ENCODE measurements at places on chromosomes 3 and 15.

GRCh38 chr3:111700054-111700453, 104.9 kb upstream of the ZBED2 start:
- DNase-seq: no peak

DNA sequence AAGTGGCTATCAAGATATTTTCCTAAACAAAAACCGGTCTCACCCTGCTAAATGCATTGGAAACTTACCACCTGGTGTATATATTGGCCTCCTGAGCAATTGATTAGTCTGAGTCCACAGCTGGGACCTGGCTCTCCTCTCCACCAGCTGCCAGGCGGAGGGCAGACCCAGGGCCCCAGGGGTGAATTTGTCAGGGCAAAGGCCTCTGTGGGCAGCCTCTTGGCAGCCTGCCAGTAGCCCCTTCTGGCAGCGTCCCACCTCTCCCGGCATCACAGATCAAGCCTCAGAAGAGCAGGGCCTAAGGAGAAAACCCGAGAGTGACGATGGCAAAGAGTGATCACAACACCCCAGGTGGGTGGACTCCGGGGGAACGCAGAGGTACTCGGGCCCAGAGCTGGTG, 43.0 kb upstream of the IDH2 start:
- DNase-seq: no peak

DNA sequence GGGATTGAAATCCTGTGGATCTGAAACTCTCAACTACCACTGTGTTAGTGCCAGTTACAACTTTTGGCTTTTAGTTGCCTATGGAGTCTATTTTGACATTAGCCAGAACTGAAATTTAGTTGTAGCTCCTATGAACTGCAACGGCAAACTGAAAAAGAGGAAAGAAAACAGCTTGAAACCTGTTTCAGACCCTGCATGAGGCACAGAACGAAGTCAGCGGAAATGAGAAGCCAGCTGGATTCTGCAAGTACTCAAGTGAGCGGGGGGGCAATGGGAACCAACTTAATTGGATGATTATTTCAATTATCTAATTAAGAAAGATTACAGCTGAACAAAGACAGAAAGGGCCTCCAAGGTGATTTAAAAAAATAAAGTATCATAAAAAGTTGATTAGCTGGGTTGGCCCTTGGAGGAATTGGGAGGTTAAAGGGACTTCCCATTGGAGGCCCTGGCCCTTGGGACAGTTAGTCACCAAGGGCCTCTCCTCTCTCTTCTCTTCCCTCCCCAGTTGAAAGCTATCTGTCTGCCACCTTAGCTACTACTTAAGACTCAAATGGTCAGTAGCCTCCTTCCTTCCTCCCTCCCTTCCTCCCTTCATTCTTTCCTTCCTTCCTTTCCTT, 352.1 kb downstream of the SHQ1 start:
- DNase-seq: no peak

DNA sequence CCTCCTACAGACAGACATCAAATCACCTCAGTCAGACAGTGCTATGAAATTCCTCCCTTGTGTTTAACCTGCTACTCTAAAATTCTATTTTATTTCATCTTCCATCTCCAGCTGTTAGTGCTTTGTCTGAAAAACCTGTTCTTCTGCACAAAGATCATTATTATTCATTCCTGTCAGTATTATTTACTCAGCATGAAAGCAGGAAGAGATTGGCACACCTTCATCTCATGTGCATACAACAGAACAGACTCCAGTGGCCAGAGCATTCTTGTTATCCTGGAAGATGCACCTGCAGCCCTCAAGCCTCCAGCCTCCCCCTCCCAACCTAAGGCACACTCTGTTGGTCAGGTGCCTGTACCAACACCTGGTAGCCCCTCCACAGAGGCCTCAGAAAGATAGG, 1.8 kb upstream of the ROPN1B start:
- no peak for DNase-seq

GRCh38 chr3:27723001-27723445, 900 bp upstream of the EOMES start:
- no peak for DNase-seq

DNA sequence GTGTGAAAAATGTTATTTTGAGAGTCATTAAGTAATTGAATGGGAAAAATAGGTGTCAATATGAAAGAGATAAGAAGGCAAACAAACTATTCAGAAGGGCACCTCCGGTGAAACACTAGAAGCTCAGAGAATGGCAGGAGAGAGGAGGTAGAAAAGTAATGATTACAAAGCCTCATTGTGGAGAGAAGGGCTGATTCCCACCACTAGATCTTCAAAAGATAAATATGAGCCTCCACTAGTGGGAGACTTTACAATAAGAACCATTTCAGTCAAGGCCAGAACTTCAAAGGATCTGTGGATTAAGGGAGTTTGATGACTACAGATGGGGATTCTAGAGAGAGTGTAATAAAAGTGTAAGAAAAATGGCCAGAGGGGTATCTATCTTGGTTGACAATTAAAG, 535.6 kb downstream of the NLGN1 start:
- DNase-seq: no peak

- no peak for DNase-seq
Observed at GRCh38 chr3:139427283-139428060, 38.0 kb upstream of the COPB2 start.

GRCh38 chr15:95009635-95010034, 778.3 kb downstream of the MCTP2 start:
- DNase-seq: no peak

DNA sequence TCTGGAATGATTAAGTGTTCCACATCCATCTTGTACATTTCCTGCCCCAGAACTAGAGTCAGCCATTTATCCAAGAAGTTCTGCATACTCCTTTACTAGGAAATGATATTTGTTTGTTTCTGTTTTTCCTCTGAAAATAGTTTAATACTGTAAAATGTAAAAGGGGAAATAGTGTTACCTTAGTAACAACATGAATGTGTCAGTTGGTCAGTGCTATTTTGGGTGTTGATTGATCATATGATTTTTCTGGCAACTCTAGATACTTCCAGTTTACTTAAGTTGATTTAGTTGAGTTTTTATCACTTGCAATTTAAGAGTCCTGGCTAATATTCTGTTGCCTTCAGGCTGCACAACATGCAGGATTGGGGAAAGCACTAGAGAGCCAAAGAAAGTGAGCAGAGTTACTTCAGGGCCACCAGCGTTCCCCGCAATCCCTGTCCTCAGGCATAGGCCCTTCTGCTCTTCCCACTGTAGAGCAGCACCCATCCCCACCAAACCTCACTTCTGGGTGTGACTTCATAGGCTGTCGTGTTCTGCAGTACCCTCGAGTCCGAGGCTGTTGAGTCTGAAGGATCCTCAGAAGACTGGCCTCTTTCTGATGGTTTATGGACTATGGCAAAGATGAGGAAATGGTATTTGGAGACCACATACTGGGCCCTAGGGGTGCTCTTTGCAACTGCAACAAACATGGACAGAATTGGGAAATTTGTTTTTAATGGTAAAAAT, 69.0 kb downstream of the CHD2 start:
- DNase-seq: no peak

DNA sequence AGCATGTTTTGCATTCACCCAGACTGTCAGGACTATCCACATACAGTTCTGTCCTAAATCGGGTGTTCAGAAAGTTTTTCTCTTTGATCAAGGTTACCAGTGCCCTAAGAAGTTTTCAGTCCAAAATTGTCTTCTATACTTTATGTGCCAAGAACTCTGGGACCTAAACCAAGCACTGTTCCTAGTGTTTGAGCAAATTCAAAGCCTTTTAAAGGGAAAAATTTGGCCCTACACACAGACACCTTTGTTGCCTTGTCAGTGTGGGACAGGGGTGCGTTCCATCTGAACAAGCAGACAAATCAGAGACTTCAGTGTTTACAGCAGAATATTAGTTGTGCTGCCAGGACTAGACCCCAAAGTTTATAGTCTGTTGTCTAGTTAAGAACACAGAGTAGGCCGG, 50.6 kb downstream of the DGKG start:
- no peak for DNase-seq

DNA sequence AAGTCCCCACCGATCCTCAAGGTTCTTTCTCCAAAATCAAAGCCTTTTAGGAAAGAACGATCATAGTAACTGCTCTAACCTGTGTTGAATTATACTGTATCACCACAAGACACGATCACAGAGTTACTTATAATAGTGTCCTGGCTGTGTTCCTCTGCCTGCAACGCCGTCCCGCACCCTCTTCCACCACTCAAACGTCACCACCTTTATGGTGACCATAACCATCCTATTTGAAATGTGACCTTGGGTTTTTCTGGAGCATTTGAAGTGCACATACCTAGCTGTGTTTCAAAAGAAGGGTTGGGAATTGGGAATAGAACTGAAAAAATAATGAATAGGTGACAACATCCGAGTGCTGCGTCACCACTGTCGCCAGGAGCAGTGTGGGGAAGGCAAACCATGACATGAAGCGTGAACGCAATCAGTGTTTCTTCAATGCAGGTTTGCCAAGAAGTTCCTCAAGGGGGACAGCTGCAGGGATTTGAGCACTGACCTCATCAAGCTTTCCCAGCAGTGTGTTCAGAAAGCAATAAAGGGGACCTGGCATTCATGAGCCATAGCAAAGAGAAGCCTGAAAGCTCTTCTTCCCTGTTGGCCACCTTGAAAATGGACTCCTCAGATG, 769 bp upstream of the SELENOS start:
- DNase-seq: no peak

DNA sequence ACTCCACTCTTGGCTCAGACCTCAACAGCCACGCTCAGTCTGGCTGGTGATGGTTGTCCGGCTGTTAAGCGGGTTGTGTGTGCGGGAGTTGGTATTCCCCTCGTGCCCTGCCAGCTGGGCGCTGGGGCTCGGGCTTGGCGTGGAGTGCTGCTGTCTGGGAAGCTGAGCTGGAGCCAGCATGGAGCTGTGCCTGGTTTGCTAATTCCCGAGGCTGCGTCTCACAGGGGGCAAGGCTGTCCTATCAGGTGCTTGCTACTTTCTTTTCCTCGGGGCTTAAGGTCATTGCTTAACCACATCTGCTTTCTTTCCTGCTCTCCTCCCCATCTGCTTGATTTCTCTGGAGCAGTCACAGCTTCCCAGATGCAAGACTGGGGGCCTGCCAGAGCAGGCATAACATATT, 29.9 kb downstream of the PDIA5 start:
- DNase-seq: peak; percentile 51

DNA sequence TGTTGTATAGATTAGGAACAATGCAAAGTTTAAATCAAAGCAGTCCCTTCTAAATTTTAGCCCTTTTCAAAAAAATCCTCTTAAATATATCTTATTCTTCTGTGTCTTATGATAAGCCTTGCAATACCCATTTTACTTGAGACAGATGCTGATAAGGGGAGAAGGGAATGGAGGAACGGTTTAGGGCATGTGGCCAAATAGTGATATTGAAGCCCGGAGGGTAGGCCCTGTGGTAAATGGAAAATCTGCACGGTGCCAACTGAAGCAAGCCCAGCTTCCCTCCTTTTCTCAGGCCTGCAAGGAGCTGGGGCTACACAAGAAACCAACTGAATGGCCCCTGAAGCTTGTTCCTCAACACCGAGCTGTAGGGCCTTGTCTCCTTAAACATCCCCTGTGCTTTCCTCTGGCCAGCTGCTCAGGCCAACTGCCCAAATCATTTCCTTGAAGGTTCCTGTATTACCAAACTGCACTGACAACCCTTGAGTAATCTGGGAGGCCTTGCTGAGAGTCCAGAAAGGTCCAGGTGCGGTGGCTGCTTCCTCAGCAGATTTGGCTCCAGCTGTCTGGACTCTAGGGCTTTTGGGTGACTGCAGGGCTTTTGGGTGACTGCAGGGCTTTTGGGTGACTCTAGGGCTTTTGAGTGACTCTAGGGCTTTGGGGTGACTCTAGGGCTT, 67.2 kb downstream of the NCEH1 start:
- no peak for DNase-seq

DNA sequence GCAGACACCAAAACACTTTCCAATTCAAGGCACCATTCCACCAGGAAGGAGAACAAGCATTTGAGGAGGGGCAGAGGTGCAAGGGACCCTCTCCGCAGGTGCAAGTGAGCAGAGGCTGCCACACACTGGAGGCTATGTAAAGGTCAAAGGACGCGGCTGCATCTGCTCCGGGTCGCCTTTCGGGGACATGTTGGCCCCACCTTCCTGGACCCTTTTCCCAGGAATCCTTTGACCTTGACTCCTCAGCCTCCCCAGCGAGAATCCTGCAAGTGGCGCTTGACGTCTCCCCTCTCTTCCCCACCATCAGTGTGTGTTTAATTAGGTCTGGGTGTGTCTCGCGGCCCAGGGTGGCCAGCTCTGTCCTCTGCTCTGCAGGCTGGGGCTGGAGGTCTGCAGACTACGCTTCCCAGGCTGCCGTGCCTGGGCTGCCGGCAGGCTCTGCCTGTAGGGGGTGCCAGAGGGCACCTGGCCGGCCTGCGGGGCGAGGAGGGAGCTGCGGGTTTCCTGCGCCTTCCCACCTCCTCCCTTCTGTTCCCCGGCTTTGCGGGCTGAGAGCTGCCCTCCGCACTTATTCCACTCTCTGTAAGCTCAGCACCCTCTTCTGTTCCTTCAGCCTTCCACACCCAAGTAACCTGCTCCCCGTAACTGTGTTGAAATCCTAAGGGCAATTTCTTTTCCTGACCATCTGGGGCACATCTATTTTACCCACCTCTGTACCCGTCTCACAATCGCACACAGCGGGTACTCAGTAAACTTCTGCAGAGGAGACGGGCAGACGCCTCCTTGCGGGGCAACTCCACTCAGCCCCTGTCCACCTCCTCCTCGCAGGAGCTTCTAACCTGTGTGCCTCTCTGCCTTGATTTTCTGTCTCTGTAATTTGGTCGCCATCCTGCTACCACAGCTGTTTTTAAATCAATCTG, 129.8 kb downstream of the NSMCE3 start:
- peak; percentile 30 for DNase-seq

DNA sequence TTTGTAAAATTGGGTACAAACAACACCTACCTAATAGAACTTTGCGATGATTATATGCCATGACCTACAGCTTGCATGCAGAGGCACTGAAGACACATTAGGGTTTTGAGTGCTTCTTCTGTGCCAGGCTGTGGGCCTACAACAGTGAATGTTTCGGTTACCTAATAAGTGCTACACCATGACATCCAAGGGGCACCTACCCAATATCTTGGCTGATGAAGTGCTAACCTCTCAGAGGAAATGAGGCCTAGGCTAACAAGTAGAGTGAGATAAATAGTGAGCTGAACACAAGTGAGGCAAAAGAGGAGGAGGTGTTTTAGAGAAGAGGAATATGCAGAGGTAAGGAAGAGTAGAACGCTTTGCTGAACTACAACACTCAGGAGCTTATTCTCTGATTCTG, 12.2 kb upstream of the RASGRP1 start:
- DNase-seq: no peak

GRCh38 chr3:122676759-122677158, 3.9 kb upstream of the PARP14 start:
- DNase-seq: no peak

GRCh38 chr3:45537616-45537969, 57.0 kb upstream of the LIMD1 start:
- DNase-seq: no peak

GRCh38 chr15:68377766-68378165, 54.2 kb downstream of the ITGA11 start:
- no peak for DNase-seq

GRCh38 chr3:52395503-52395865, 49.4 kb downstream of the SEMA3G start:
- no peak for DNase-seq

- DNase-seq: no peak
Observed at GRCh38 chr15:40240619-40241221, 1.9 kb downstream of the PAK6 start.

- DNase-seq: no peak
Observed at GRCh38 chr3:106092792-106093191, 224.0 kb upstream of the CBLB start.

- DNase-seq: no peak
Observed at GRCh38 chr15:38524156-38524555, 40.5 kb downstream of the RASGRP1 start.

- DNase-seq: no peak
Observed at GRCh38 chr15:38899300-38899699, 334.7 kb upstream of the RASGRP1 start.

GRCh38 chr3:187713504-187713903, 11.1 kb upstream of the RTP2 start:
- DNase-seq: no peak
